ENCODE measurements at places on chromosomes 16 and 17. TPM values are rescaled to one million over a fixed set of nuclear protein-coding genes. Genes with fewer than 3 reads are reported as not detected.

GAS2L2 gene
- total RNA-seq: not detected

PIPOX gene
- 3.0 TPM for total RNA-seq

PRCD gene
- 10.2 TPM for total RNA-seq

RNF167 gene
- 24.0 TPM for total RNA-seq

CCL7 gene
- total RNA-seq: 1.7 TPM

CLEC19A gene
- not detected for total RNA-seq

TPSG1 gene
- not detected for total RNA-seq

LRRC75A gene
- total RNA-seq: 1.2 TPM

FOXF1 gene
- total RNA-seq: 39.0 TPM
